ENCODE measurements at places on chromosomes 11 and 22.

GRCh38 chr11:118313242-118313641, 8.7 kb downstream of the CD3E start:
- DNase-seq: no peak

DNA sequence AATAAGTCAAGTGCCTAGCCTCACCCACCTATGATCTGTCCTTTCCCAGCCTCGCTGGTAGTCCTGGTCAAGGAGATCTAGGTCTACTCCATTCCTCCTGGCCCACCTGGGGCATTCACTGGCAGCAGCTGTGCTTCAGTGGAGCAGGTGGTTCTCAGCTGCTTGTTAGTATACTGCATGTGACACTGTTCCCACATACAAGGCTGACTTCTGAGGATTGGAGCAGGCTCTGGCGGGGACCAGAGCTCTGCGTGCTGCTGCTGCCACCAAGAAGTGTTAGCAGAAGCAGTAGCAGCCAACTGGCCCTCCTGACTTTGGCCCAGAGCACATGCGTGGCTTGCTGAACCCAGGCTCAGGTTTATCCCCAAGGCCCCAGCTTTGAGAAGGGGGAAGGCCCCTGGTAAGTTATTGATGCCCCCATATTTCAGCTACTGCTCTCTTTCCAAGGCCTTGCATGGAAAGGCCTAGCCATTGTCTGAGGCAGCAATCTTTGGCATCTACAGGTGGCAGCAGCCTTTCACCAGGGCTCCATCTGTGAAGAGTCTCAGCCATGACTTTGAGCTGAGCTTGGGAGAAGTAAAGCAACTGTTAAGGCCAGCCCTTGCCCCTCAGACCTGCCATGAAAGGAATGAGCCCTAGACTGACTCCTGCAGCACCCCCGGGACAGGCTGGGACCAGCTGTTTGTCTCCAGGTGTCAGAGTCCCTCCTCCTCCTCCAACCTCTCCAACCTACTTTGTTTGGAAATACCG, 26.5 kb downstream of the ARHGAP1 start:
- no peak for DNase-seq

DNA sequence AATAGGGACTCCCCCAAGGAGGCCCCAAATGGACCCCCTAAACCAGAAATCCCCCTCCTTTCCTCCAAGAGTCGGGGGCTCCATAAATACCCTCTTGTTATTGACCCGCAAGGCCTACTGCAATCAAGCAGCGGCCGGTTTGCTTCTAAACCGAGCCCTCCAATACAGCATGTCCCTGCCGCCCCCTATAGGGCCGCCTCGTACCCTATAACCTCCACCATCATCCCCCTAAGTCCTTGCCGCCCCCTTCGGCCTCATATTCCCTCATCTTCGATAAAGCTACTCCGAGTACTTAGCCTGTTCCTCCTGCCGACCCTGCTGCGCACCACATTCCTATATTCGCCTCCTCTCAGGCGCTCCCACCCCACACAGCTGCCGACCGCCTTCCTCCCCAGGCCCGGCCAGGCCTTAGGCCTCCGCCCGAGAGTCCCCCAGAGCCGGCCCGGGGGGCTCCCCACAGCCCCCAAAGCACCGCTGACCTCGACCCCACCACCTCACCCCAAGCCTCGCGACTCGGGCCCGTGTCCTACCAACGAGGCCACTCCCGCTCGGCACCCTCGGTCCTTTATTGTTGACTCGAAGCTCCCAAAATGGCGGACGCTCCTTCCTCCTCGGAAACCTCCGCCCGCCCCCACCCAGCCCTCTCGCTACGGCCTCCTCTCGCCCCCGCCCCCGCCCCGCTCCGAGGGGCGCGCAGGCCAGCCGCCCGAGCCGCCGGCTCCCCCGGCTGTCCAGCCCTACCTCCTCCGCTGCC, 430 bp downstream of the DDX6 start:
- peak; percentile 65 for DNase-seq

DNA sequence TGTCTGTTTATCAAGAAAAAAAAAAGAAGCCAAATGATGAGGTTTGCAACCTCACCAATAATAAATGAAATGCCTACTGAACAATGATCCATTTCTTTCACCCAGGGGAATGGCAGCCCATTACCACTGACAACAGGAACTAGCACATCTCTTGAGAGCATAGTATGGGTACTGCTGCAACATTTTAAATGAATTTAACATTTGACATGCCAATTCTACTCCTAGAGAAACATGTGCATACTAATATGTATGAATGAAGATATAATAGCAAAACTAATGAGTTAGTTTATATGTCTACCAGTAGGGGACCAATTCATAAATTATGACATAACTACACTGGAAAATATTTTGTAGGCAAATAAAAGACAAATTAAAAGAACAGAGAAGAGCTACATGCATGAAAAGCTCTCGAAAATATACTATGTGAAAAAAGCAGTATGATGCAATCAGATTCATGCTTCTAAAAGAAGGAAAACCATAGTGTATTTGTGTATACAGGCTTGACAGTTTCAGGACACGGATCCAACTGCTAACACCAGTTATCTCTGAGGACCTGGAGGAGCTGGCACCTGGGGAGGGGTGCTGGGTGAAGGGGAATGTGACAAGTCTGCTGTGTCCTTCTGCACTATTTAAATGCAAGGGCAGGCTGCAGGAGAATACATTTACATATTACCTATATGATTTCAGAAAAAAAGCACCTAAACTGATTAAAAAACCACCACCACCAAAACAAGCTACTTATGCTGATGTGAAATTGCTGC, 6.9 kb downstream of the SMCO4 start:
- DNase-seq: no peak

DNA sequence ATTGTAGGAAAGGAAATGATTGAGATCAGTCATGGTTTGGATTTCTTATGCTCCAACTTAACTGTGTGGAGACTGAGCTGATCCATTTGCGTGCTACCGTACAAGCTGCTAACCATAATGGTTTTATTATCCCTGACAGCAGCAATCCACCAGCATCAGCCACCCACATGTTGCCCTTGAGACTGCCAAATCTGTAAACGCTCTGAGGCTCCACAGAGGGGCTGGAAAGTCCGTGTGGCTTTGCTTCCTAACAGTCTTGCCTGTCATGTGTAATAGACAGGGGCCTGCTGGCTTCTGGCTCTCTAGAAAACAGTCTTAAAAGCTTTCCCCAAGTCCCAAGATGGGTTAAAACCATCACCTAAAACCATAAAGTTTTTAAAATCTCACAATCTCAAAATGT, 30.1 kb downstream of the ATG16L2 start:
- DNase-seq: no peak

Measured in hematopoietic multipotent progenitor cell treated with erythropoietin and hydrocortisone succinate and interleukin-3 and kit ligand, for 15 days (in vitro differentiated cells).